Right renal pelvis (tissue), 4 donors: ENCODE measurements at places on chromosomes 1 and 21.

DNA sequence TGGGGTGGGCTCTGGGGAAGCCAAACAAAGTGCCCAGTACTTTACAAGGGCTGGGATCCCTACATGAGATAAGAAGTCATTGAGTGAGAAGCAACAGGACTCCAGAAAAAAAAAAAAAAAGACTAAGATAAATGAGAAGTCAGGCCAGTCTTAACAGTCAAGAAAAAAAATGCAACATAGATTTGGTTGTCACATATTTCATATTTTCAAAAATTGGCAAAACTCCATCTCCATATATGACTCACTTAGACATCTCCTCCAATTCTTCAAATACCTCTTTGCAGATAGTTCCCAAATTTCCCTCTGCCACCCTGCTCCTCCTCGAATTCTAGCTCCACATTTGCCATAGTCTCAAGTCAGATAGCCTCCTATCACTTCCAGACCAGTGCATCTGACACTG is 20.9 kb upstream of the SIPA1L2 start:
- no peak for DNase-seq

- no peak for DNase-seq
These were observed 261.3 kb downstream of the ST6GALNAC3 start for GRCh38 chr1:76335882-76336281.

- no peak for DNase-seq
These were observed 30.8 kb upstream of the CPLANE2 start for GRCh38 chr1:16267690-16268180.

GRCh38 chr21:45317398-45318145 is 29.9 kb upstream of the POFUT2 start:
- DNase-seq, result no peak

GRCh38 chr1:15908597-15908996 is 61.1 kb downstream of the SPEN start:
- DNase-seq, result no peak

DNA sequence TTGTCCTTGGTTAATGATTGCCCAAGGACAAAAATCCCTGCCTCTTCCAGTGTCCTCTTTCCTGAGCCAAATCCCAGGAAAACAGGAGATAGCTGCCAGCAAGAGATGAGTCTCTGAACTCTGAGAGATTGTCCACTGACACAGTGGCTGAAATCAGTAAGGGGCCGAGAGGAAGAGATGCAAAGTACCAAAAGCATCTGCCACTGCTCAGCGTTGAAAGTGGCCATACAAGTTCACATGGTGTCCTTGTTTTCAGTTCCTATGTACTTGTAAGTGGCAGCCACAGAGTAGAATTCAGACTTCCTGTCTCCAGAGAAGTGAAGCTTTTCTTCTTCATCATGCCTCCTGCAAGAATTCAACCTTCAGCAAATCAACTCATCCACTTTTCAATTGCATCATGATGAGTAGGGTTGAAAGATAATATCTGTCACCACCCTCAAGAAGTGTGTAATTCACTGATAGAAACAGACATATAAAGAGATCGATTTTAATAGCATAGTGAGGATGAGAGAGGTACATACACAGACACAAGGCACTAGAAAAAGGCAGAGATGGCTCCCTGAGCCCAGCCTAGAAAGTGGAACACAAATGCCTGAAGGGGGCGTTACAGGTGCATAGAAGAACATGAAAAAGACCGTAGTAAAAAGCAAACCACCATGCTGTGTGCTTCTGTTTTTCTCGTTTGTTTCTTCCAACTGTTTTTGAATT is 185.8 kb downstream of the MRPL39 start:
- no peak for DNase-seq

- DNase-seq, result no peak
These were observed 62.2 kb upstream of the ATP1B1 start for GRCh38 chr1:169044296-169044695.

DNA sequence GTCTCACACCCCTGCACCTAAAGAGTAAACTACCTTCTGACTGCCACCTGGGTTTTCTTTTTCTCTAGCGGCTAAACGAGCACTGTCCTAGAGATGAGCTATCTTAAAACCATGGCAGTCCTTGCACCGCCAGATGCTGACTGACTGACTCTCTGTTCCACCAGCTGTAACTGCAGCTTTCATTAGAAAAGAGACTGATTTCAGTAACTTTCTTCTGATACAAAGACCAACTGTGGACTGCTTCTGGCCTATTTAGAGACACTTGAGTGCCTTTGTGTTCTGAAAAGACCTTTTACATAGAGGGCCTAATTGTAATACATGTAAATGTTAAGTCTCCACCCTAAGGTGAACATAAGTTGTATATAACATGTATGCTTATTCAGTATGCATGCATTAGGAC is 152.5 kb downstream of the DISC1 start:
- no peak for DNase-seq

- DNase-seq, result no peak
These were observed 26.6 kb downstream of the RGS21 start for GRCh38 chr1:192343344-192343743.

- DNase-seq, result no peak
These were observed 21.5 kb upstream of the FAM43B start for GRCh38 chr1:20530901-20531300.

DNA sequence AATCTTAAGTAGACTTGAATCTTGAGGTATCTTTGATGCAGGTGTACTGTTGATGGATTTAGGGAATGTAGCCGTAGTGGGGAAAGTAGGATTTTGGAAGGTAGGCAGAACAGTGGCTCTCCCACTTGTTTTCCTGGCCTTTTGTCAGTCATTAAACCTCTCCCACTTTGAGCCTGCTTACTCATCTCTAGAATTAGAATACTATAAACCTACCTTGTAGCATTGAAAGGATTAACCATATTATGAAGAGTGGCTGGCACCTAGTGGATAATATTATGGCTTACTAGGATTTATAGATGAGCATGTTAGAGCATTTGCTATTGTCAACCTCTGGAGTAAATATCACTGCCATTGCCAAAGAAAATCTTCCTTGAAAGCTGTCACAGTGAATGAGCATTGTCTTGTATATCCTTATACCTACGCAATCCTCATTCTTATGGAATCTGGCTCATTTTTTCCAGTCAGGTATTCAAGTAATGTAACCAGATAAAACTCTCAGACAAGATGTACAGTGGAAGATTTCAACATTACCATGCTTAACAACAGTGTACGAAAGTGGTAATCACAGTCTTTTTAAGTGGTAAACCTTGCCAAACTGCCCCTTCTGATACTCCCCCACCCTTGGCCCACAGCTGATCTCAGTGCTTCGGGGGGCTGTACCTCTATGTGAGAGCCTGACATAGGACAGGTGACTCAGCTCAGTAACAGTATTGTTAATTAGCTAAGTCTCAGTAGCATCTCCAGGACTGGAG is 44.4 kb downstream of the SH3GLB1 start:
- no peak for DNase-seq

DNA sequence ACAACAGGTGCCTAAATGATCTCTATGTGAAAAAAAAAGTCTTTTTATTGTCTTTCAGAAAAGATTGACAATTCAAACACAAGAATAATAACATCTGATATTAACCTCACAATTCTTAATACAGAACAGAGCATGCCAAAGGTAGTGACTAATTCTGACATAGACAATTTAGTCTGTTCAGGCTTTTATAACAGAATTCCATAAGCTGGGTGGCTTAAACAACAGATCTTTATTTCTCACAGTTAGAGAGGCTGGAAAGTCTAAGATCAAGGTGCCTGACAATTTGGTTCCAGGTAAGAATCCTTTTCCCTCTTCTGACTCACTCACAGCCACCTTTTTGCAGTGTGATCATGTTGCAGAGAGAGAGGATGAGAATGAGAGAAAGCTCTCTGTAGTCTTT is 27.0 kb downstream of the DPYD start:
- DNase-seq, result no peak

DNA sequence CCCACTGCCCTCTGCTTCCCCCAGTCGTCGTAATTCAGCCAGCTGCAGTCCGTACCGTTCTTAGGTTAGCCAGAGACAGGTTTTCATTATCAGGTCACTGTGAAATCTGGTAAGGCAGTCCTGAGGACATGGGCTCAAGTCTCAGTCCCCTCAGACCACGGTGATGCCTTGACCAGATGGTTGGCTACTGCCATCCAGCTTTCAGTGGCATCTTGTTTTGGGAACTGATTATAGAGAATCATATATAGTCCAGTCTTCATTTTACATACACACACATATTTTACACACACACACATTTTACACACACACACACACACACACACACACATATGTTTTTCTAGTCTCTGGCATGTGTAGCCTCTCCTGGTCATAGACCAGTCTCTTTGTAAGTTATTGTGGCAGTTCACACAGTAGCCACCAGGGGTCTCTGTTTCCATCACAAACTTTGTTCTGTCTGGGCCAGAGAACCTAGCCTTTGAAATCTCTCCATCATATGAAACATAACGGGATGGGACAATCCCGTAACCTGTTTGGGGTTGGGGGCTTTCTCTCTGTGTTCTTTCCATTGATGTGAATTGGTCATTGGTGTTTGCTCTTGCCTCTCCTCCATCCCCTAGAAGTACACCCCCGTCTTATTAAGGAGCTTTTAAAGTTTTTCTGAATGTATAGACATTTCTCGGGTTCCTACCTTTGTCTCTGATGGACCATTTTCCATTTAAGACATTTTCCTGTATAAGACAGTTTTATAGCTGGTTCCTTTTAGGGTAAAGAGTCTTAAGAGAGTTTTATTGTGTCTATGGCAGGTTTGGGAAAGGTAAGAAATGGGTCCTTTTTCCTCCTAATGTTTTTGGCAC is 8.4 kb upstream of the IKBKE start:
- DNase-seq, result peak; percentile 60

- no peak for DNase-seq
These were observed 64.2 kb downstream of the HLX start for GRCh38 chr1:220943319-220943996.

DNA sequence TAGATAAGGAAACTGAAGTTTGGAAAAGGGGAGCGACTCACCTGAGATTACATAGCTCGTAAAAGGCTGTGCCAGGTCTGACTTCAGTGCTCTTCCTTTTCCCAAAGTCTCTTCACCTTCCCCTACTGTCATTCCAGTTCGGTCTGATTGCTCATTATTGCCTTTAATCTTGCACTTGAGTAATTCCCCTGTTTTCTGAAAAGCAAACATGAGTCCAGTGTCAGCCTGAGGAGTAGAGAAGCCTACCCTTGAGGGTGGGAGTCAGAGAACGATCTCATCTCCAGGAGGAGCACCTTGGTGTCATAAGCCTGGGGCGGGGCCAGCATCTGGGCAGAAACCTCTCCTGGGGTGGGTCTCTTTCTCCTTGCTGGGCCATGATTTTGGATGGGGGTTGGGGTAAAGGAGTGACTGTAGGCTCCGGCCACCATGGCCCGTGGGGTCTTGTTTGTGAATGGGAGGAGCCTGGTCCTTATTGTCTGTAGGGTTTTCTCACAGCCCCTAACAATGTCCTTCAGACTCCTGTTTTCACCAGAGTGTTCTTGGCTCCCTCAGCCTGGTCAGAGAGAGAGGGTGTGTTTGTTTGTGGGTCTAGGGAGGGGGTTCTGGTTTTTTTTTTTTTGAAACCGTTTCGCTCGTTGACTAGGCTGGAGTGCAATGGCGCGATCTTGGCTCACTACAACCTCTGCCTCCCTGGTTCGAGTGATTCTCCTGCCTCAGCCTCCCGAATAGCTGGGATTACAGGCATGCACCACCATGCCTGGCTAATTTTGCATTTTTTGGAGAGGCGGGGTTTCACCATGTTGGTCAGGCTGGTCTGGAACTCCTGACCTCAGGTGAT is 6.0 kb downstream of the VANGL2 start:
- no peak for DNase-seq

GRCh38 chr1:221801251-221801661 is 59.4 kb upstream of the DUSP10 start:
- DNase-seq, result no peak

GRCh38 chr1:221723848-221724236 is 18.0 kb downstream of the DUSP10 start:
- DNase-seq, result no peak

DNA sequence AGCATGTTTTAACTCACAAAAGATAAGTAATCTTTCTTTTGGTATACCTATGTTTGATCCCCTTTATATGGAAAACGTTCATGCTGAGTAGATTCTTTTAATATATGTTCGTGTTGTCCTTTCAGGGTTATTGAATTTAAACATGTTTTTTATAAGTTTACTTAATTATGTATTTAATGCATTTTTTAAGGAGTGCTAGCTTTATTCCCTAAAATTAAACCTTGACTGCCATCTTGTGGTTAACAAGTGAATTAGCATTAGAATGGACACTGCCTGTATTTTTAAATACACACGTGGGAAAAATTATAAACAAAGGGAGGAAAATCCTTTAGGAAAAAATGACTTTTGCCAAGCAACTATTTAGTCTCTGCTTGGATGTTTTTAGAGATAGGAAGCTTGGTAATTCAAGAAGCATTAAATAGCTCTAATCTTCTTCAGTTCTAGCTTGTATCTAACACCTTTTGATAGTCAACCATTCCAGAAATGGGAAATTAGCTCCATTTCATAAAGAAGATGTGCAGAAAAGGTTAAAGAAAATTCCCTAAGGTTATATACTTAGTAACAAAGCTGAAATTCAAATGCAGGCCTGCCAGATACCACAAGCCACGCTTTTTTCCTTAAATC is 43.0 kb downstream of the UBE2U start:
- no peak for DNase-seq

DNA sequence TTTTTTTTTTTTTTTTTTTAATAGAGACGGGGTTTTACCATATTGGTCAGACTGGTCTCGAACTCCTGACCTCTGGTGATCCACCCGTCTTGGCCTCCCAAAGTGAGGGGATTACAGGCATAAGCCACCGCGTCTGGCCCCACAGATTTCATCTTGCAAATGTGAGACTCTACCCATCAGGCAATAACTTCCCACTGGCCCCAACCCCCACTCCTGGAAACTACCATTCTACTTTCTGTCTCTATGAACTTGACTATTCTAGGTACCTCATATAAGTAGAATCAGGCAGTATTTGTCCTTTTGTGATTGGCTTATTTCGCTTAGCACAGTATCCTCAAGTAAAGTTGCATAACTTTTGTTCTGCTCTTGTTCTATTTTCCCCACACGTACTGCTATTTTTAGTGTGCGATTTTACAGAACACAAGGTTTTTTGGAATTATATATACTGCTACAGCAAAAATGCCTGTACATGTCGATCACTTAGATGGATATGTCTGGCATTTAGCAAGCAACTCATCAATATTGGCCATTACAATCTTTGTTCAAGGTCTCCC is 40.2 kb downstream of the ECE1 start:
- no peak for DNase-seq

GRCh38 chr1:184056921-184057555 is 5.5 kb downstream of the TSEN15 start:
- no peak for DNase-seq

DNA sequence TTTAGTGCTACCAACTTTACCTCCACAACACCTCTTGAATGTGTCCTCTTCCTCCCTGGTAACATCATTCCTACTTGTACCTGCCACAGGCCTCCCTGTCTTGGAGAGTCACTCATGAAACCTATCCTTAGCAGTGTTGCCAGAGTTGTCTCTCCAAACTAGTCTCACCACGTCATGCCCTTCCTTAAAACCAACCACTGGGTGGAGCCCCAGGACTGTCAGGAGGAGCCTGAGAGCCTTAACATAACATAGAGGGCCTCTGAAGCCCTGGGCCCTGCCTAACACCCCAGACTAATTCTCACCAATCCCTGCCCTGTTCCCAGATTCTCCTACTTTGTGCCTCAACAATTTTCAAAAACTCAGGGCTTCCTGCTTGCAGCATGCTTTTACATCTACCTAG is 65.3 kb downstream of the ZNF697 start:
- no peak for DNase-seq

- DNase-seq, result no peak
These were observed 24.9 kb upstream of the ETS2 start for GRCh38 chr21:38780879-38781278.

- no peak for DNase-seq
These were observed 11.5 kb downstream of the BTBD8 start for GRCh38 chr1:92091625-92092024.
